ENCODE measurements at places on chromosomes 6 and 20. TPM values are rescaled to one million over a fixed set of nuclear protein-coding genes. Genes with fewer than 3 reads are reported as not detected.

Gene TBX18
- polyA plus RNA-seq = not detected

Gene LINC00237
- not detected for polyA plus RNA-seq

Gene LST1
- 32.7 TPM for polyA plus RNA-seq

Gene ZC2HC1B
- polyA plus RNA-seq = not detected

Gene LY6G6C
- polyA plus RNA-seq = not detected

Gene ADGRF5
- not detected for polyA plus RNA-seq

Gene GFOD1
- polyA plus RNA-seq = 8.6 TPM

Gene BCAS1
- not detected for polyA plus RNA-seq

Data from naive B cell (primary cell).